OCI-M1 (cell line): ENCODE measurements at places on chromosomes 2 and 18.

- no peak for DNase-seq
Measured at GRCh38 chr2:9004338-9005204, 1.1 kb upstream of the MBOAT2 start.

GRCh38 chr2:221203125-221203524 is 369.0 kb downstream of the EPHA4 start:
- no peak for DNase-seq

DNA sequence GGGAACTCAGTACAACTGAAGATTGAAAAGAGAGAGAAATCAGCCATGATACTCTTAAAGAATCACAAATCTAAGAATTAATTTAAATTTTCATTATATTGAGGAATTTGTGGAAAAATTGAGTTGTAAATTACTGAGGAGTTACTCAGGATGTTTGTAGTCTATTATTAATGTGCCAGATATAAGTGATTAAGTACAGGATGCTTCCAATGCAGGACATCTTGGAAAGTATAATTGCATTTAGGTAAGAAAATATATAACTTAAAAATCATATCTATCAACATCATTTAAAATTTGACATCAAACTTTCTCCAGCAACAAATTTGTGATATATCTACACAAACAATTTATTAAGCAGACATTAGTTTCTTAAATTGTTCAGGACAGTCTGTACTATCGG is 1.3 kb downstream of the CALCRL start:
- no peak for DNase-seq

DNA sequence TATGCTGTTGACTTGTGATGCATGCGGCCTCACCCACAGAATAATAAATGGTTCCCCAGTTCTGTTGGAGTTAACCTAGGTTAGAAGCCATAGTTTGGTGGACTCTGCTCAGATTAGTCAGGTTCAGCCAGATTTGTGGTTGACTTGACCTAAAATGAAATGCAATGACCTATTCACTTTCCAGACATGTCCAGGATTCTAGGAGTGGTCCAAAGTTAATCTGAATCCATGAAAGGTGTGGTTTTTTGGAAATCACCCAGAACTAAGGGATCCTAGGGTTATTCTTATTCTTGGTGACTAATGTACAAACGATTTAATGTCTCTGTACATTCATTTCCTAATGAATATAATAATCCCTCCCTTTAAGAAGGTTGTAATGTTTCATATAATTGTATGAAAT is 88.9 kb upstream of the RBBP8 start:
- DNase-seq = no peak

- DNase-seq = no peak
Measured at GRCh38 chr2:27446057-27446456, 3.9 kb downstream of the KRTCAP3 start.

DNA sequence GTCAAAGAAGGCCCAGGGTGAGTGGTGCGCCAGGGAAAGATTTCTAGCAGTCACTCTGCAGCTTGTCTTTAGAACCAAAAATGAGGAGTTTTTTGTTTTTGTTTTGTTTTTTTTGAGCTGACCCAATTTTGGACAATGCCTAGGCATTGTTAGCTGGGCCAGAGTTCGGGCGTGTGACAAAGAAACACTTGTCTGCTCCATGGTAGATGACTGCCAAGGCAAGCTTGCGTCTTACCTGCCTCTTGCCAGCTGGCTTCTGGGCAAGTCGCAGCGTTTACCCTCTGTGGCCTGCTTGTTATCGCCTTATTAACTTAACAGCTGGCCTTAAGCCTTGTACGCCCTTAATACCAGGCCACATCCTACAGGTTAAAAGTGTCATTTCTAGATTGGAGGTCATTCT is 114.3 kb downstream of the GALNT1 start:
- no peak for DNase-seq

GRCh38 chr2:25041307-25041927 is 459 bp upstream of the EFR3B start:
- DNase-seq = no peak

DNA sequence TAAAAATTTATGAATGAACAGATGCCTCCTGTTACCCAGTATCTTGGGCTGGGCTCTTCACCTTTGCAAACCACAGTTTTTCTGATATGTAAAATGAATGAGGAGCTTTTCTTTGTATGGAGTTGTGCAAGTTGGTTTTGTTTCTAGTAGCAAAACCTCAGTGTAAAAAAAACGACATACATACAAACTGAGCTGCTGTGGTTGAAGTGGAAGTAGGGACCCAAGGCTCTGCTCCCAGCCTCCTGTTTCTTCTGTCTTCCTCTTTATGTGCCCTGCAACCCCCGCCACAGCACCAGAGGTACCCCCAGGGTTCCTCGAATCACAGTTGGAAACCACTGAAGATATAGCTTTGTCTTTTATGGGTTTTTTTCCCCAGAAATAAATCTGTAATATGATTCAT is 118.1 kb downstream of the MYO1B start:
- DNase-seq = no peak

- DNase-seq = no peak
Measured at GRCh38 chr18:5943514-5943913, 48.2 kb upstream of the TMEM200C start.

DNA sequence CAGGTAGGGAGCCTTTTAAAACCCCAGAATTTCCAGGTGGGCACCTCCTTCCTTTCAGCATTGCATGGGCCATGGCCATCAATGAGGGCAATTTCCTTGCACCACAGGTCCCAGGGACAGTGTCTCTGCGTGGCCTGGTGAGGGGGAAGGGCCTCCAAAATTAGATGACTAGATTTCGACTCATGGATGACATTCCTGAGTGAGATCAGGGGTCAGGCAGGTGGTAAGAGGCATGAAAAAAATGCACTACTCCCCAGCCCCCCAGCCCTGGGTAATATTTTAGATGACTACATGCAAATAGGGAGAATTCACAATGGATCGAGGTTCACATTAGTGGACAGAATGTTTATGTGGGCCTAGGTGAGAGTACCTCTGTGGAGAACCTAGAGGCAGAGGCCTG is 19.0 kb upstream of the IGFBP5 start:
- no peak for DNase-seq

GRCh38 chr2:173715441-173715840 is 249.7 kb downstream of the SP3 start:
- DNase-seq = no peak

DNA sequence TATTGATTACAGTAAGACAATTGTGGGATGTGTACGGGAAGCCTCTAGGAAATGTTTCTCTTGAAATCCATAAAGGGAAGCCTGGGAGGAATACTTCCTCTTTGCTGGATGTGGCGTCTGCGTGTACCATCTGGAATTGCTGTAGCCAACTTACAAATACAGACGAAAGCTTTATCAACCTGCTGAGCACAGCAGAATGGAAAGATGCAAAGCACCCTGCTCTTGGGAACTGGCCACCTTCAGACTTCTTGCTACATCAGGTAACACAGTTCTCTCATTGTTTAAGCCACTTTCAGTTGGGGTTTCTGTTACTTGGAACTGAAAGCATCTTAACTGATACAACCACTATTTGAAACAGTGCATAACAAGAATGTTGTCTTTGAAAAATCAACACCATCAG is 213.8 kb downstream of the HRH4 start:
- DNase-seq = no peak

GRCh38 chr2:84247532-84247931 is 211.5 kb downstream of the SUCLG1 start:
- no peak for DNase-seq

GRCh38 chr2:177038787-177039484 is 173.7 kb upstream of the HNRNPA3 start:
- DNase-seq = no peak
